Esophagus muscularis mucosa (tissue), 4 donors: ENCODE measurements at places on chromosomes 4 and X. TPM values are rescaled to one million over a fixed set of nuclear protein-coding genes. Genes with fewer than 3 reads are reported as not detected.

DNA sequence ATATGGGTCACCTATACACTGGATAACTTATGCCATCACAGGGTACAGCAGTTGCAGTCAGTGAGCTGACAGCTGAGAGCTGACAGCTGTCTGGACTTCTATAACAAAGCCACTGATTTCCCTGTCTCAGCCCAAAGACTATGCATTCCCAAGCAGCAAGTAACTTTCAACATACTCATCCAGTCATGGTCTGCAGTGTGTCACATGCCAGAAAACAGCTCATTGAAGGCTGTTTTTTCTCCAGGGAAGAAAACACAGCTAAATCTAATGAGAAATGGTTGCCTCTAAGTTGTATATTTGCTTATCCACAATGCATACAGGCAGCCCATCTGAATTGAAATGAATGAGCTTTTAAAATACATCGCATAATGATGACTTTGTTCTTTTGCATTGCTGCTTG, 6.3 kb downstream of the KIAA1210 start:
- no peak for DNase-seq

GRCh38 chr4:52111995-52112394, 60.9 kb downstream of the SPATA18 start:
- no peak for DNase-seq

DNA sequence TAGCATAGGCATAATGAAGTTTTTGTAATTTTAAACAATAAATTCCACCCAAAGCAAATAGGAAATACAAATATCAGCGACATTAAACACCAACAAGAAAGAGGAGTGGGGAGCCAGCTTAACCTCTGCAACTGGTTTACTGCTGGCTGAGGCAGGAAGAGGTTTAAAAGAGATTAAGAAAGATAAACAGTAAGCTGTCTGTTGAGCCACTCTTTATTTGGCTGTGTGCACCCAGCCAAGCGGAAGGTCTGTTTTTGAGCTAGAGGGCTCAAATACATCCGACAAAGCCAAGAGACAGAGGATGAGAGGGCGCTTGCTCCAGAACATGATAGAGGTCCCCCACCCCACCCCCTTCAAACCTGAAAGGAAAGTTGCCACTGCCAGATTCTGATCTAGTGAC, 191.4 kb downstream of the MGST2 start:
- DNase-seq = peak; percentile 62

DNA sequence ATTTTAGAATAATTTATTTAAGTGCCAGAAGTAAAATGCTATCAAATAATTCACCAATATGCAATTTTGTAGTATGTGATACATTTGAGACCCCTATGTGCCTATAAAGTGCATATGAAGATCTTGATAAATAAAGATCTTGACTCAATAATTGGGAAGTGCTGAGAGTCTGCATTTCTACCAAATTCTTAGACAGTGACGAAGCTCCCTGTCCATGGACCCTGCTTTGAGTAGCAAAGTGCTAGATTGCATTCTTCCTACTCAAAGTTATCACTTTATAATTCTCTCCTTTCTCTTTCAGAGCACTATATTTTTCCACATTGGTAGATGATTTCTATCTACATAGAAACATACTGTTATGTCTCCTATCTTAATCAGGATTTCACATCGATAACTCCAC, 1393.9 kb downstream of the ARAP2 start:
- no peak for DNase-seq

The PROM1 gene
- 3.8 TPM for total RNA-seq
